ENCODE measurements at places on chromosomes 1 and 21. TPM values are rescaled to one million over a fixed set of nuclear protein-coding genes. Genes with fewer than 3 reads are reported as not detected.

- no peak for DNase-seq
Measured at GRCh38 chr1:28441674-28442073, 64.2 kb upstream of the RCC1 start.

The GRHL3 gene
- not detected for total RNA-seq

DNA sequence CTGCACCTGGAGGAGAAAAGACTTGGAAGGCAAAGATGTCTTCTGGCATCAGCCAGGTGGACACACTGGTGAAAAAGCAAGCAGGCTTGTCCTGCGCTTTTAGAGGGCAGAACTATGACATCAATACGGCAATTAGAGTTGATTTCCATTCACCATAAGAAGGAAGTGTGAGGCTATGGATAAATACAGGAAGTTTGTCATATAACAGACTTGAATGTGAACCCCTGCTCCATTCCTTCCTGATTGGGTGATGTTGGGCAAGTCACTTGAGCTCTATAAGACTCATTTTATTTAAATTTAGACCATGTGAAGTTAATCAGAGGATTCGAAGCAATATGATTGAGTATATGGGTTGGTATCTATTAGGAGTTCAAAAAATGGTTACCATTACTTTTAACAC, 137.8 kb downstream of the PLPP3 start:
- DNase-seq: no peak

DNA sequence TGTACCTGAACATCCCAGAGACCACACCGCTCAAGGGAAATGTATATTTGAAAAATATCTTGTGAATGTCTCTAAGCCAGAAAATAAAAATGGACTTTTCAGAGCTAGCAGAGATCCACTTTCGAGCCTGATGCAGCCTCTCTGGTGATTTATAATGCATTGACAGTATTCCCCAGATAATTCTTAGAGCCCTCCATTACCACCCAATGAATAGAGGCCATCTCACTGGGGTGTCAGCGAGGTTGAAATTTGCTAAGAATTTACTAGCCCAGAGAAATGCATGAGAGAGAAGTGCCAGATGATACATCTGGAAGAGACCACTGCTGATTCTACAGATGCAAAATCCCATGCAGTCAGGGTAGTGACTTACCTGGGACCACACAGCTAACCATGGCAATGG, 25.5 kb upstream of the NTPCR start:
- DNase-seq: no peak

GRCh38 chr21:41835711-41836154, 43.4 kb downstream of the PRDM15 start:
- no peak for DNase-seq
